ENCODE measurements at places on chromosomes 6 and 20.

DNA sequence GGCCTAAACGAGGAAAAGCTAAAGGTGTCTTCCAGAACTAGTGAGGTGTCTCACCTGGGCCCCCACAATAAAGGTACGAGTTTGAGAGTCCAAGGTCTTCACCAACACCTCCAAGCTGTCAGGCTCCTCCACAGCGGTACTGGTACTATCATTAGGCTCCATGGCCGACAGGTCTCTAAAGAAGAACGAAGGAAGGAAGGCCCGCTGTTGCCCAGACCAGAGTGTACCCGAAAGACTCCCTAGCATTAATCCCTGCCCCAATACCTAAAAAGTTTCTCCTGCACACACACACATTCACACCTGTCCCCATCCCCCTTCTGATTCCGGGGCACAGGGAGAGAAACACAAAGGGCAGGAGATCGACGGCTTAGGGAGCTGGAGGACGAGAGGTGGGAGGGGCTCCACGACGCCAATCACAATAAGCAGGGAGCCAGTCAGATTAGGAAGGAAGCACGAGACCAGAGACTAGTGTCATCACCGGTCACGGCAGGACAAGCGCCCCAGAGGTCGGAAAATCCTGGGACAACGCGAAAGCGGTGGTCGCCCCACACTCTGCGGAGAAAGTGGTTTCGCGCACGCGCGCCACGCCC, 764 bp downstream of the BAG6 start:
- no peak for DNase-seq

DNA sequence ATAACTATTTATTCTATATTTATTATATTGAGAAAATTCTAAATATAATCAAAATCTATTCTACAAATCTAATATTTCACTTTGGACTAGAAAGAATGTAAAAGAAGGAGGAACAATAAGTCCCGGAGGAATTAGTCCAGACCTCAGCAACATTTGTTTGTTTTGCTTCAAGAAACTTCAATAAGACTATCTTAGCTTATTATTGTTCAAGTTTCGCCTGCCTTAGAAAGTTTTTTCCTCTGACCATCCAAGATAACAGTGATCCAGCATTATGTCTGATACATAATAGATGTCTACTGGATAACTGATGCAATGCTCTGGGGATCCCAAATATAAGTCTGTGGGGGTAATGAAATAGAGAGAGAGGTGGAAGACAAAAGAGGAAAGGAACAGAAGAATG, 28.7 kb upstream of the NT5E start:
- no peak for DNase-seq

DNA sequence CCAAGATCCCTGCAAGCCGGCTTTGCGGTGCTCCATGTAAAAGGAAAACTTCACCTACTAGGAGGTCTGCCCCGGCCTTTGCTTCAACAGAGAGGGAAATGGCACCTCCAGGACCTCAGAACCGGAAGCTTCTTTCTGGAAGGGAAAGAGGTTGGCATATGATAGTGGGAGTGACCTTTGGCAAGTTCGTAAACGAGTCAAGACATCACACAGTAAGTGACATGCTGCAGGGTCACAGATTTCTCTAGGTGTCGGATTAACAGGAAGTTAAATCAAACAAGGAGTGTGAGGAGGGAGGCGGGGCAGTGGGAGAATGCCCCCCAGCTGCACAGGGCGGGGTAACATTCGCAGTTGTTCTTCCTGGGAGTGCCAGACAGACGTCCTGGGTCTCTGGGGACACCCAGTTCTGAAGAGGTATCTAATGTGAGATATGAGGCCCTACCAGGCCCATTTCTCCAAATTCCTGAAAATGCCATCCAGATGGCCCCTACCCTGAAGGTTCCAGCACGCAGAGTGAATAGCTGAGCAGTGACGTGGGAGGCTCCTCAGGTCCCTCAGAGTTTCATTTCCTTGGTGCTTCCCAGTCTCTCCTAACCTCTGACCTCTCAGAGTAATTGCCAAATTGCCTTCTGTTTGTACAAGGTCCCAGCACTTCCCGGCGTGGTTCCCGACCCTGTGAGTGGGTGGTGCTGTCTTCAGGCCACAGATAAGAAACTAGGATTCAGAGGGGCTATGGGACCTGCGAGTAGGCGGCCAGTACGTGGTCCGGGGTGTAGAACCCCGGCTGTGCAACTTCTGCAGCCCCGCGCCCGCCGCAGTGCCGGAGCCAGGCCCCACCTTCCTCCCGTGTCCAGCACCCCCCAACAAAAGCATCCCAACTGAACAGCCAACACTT, 1.9 kb downstream of the RRBP1 start:
- DNase-seq: no peak

- no peak for DNase-seq
Observed at GRCh38 chr20:50730765-50731054, 670 bp upstream of the PARD6B start.

GRCh38 chr6:14704383-14705271, 541.2 kb upstream of the JARID2 start:
- no peak for DNase-seq

DNA sequence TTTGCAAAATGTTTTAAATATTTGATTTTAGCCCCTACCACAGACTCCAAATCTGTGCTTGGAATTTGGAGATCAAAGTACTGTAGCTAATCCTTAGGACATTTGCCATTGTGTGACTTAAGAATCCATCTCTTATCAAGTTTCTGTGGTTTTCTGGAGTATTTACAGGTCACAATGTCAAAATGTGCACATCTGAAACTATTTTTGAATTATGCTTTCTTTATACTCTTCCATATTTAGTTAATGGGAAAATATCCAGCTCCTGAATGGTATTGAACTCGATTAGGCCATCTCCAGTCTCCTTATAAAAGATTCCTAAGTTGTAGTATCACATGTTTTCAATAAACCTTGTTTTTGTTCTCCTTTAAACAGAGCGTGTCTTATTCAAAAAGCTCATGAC, 162.5 kb downstream of the KHDC1L start:
- DNase-seq: no peak

DNA sequence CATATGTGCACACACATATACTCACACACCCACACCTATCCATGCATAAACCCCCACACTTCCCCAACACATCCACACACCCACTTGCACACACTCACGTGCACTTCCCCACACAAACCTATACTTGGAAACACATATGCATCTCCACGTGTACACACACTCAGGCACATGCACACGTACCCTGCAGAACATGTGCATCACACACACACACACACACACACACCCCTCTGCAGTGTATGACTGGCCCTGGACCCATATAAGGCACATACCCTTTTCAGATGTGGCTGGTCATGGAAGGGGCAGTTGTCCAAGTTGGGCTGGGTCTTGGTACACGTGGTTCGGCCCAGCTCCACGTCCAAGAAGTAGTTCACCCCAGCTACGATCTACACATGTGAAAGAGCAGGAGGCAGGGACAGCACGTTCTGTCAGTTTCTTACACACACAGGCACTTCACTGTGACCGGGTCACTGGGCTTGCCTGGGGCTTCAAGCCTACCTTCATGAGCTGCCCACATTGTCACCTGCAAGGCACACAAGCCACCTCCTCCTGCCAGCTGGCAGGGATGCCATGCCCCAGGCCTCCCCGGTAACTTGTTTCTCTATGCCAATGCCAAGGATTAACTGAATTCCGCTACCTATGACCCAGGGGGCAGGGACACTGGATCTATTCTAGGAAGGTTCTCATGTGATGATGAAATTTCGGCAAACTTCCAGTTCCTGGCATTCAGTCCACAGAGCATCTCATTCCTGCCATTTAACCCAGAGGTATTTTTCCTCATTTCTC, 2.6 kb downstream of the CST3 start:
- no peak for DNase-seq

GRCh38 chr6:47134476-47135189, 92.5 kb upstream of the ADGRF1 start:
- no peak for DNase-seq

DNA sequence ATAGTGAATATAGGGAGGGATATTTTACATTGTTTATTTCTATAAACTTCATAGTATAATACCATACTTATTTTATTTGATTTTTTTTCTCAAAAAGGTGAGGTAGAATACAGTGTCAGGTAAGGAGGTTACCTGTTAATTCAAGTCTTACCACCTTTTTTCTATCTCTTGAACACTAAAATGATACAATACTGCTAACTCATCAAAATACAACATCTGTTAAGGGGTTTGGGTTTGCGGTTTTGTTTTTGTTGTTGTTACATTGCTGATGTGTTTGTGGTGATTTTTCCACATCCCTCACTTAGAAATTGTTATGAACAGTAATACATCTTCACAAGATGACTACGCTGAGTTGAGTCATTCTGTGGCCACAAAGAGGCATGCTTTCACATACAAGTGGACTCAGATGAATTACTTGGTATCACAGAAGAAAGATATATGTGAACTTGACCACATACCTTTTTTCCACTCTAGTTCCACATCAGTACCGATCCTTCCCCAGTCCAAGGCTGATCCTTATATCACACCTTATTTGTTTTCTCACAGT, 139.4 kb upstream of the ID4 start:
- no peak for DNase-seq

- DNase-seq: peak; percentile 35
Observed at GRCh38 chr20:50191065-50191543, 474 bp downstream of the CEBPB start.

DNA sequence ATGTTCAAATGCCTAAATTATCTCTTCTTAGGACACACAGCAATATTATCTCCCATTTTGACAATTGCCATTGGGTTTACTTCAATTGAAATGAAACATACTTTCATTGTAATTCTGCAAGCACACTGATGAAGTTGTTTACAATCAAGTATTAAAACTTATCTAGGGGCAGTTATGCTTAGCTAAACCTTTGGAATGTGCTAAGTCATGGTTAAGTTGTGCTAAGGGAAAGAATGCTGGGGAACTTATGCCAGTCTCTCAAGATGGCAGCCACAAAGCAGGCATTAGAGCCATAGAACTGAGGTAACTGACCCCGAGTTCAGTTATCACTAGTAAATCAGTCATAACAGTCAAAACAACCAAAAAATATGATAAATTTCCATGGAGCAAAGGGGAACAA, 59.1 kb upstream of the NT5E start:
- DNase-seq: no peak

- DNase-seq: no peak
Observed at GRCh38 chr6:151290877-151291721, 51.3 kb downstream of the AKAP12 start.

GRCh38 chr6:129497481-129498441, 212.2 kb downstream of the ARHGAP18 start:
- DNase-seq: no peak

DNA sequence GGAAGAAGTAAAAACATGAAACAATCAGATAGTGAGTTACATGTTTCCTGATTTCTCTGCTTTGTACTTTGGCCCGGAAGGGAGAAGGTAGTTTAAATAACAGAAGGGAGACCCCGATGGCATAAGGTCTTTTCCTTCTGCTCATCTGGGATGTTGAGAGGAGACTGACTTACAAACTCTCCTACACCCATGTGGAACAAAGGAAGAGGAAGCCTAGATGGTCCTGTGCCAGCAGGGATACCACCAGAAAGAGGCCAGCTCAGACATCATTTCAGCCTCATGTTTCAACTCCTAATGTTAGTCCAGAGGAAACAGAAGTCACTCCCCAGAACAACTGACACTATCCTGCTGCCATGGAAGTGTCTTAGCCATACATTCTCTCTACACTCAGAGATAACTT, 250.7 kb upstream of the NOX3 start:
- no peak for DNase-seq

DNA sequence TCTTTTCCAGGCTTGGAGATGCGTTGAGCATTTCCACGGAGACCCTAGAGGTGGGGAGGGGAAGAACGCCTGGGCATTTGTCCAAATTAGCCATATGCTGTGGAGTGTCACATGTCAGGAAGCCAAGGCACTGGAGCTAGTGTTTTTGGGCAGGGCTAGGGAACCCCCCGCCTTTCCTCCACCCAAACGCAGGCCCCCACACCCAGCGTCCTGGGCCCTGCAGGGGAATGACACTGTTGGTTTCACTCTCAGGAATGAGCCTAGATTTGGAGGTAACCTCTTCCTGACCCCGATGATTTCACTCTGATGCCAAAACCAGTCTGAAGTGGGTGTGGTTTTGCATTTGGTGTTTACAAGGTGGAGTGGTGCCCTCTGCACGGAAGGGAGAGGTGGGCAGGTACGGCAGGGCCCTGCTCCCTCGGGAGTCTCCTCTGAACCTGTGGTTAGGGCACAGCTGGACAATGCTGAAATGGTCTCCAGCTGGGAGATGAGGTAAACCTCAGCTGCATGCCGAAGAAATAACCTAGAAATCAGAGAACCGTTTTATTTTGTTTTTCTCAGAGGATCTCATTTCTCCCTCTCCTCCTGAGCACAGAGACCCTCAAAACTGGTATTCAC, 29.5 kb downstream of the MTHFD1L start:
- no peak for DNase-seq

- no peak for DNase-seq
Observed at GRCh38 chr20:4956200-4956810, 45.0 kb downstream of the SLC23A2 start.

GRCh38 chr20:34986311-34987287, 30.9 kb downstream of the MYH7B start:
- DNase-seq: no peak

DNA sequence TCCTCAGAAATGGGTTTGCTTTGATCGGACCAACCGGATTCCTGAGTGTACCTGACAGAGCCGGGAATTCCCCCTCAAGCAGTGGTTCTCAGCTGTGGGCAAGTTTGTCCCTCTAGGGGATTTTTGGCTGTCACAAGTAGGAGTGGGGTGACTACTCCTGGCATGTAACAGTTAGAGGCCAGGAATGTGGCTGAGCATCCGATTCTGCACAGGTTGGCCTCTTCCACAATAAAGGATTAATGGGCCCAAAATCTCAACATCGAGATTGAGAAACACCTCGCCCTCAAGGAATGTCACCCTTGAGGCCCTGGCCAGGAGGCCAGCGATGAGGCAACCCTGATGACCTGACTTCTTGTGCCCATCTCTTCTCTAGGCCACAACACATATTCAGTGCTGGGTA, 7.9 kb downstream of the AGPAT4 start:
- no peak for DNase-seq

- no peak for DNase-seq
Observed at GRCh38 chr6:117138425-117138824, 126.9 kb upstream of the VGLL2 start.

- no peak for DNase-seq
Observed at GRCh38 chr20:24160563-24161281, 172.1 kb upstream of the GGTLC1 start.

GRCh38 chr6:84785671-84786070, 21.3 kb upstream of the TBX18 start:
- no peak for DNase-seq

DNA sequence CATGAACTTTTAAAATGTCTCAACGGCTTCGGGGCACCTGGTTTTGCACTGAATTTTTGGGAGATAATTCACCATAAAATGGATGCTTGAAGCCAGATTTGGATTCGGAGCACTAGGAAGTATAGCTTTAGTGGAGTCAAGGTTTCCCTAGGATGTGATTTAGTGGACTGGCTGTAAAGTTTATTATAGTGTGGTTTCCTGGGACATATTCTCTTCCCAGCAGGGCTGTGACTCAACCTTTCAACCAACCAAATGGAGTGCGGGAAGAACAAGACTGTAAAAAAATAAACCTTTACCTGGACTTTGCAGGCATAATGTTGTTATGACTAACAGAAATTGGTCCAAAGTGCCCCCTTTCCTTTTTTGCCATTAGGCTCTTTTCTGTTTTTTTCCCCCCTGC, 327.4 kb upstream of the MAN1A1 start:
- no peak for DNase-seq

- DNase-seq: no peak
Observed at GRCh38 chr6:21099338-21100314, 493.9 kb upstream of the SOX4 start.

- DNase-seq: no peak
Observed at GRCh38 chr6:149896491-149896890, 1.4 kb downstream of the RAET1E start.

- no peak for DNase-seq
Observed at GRCh38 chr20:33415948-33416347, 14.6 kb upstream of the CDK5RAP1 start.

Measured in effector memory CD4-positive, alpha-beta T cell (primary cell).